Central memory CD8-positive, alpha-beta T cell (primary cell): ENCODE measurements at places on chromosomes 11 and 22.
A peak's percentile ranks its signal among the peaks of the same experiment; 100 is the strongest.

DNA sequence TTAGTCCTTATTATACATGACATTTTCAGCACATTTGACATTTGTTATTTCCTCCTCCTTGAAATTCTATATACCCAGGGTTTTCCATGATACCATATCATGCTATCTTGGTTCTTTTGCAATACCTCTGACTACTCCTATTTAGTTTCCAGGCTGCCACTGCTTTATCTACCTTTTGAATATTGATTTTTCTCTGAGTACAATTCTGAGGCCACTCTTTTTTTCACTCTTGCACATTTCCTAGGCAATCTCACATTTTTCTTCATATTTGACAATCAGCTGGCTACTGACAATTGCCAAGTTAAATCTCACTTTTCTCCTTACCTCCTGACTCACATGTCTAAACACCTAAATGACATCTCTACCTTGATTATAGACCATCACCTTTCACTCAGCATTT is 11.9 kb downstream of the SBF2 start:
- DNase-seq, result no peak

GRCh38 chr11:94741022-94741679 is 27.0 kb upstream of the AMOTL1 start:
- DNase-seq, result no peak

DNA sequence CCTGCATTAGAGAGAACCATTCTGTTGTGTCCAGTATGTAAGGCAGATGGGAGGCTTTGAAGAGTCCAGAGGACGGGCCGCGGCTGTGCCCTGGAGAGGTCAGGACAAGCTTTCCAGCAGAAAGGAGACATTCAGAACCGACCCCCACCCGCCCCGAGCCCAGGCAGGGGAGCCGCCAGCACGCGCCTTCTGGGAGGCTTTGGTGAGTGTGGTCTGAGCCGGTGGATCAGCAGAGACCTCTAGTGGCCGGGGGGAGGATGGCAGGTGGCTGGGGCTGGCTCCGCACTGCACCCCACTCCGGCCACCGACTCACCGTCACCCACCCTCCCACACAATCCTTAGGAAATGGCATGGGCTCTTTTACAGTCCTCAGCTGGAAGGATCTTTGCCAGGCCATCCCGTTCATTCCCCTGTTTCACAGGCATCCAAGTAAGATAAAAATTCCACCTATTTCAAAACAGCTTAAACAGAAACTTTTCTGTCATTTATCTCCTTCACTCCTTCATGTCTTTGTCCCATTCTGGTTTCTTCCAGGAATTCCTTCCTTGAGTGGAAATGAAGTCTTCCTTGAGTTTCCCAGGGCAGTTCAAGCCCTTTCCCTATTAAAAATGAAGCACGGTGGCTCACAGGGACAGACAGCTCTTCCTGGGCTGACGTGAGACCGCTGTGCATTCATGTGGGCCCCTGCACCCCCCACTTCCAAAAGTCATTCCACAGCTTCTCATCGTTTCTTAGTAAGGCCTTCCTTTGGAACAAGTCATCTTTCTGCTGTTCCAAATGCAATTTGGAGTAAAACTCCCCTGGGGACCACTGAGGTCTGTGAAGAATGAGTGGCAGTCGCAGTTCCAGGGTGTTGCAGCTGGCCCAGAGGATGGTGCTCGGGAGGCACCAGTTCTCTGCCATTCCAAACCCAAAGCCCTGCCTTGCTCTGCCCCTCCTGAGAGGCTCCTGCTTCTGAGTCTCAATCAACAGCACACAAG is 91.0 kb downstream of the FEZ1 start:
- peak; percentile 51 for DNase-seq

- DNase-seq, result no peak
These were observed 995.1 kb downstream of the BRD1 start for GRCh38 chr22:48832592-48832991.

DNA sequence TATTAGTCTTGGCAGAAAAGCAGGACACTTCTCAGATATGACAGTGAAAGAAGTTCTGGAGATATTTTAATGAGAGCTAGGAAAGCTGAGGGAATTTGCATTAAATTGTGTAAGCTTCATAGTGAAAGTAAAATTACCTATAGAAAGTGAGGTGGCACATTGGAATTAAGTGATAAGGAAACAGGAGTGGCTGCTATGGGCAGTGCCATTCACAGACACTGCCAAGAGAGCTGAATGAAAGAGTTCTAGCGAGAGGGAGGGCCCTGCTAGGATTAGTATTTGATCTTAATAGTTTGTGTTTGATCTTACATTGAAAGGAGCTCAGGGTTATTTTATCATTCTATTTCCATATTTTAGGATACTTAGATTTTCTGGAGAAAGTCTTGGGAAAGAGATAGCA is 351.9 kb downstream of the DDX10 start:
- no peak for DNase-seq

DNA sequence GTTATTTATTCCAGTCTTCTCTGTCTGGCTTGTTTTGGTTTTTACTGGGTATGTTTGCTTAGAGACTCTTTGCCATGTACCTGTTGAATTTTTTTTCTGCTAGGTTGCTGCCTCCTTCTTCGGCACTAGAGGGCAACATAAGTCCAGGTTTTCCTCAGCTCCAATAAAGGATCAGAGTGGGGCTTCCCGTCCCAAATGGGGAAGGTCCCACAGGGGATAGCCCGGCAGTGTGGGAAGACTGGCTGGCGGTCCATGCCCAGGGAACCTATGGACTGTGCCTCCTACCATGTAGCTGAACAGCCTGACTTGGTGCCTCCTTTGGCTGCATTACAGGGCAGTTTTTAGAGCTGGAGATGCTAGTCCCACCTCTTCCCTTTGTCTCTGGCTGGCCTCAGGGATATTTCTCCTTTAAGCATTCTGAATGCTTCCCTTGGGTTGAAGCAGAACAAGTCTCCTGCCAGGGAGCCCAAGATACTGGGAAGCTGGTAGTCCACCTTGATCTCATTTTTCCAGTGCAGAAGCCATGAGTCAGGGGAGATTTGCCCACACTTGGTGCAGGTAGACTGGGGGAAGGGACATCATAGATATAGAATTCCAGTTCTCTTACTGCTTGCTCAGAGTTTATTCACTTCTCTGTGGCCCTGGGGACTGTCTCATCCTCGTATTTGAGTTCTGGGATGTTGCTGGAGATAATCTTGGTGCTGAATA is 60.2 kb downstream of the BRD1 start:
- no peak for DNase-seq

- DNase-seq, result no peak
These were observed 59.3 kb upstream of the EIF3D start for GRCh38 chr22:36588285-36588684.

DNA sequence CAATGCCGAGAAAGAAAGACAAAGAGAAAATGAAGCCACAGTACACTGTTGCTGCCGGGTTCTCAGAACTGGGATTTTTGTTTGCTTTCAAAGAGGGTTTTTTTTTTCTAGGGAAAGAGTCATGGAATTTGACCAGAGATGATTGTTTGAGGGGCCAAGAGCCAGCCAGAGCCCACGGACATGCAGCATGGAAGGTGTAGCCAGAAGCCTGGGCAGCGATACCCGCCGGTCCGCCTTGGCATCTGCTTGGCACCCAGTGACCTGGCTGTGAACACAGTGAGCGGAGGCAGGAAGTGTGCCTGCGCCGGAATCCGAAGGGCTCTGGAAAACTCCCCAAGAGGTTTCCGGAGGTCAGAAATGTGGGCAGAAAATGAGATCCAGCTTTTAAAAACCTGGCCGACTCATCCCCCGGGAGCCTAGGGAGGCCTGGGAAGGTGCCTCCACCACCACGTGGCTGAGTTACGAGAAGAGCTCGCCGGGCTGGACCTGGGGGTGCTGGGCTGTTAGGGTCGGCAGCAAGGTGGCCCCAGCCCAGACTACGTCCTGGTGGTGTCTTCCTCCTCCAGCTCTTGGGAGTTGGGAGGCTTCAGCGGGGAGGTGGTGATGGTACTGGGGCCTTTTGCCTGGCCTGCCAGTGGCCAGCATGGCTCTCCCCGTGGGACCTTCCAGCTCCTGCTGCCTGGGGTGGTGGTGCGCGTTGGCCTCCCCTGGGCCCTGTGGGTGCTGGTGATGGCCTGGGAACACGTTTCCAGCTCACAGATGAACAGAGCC is 61.6 kb upstream of the PPARA start:
- no peak for DNase-seq

DNA sequence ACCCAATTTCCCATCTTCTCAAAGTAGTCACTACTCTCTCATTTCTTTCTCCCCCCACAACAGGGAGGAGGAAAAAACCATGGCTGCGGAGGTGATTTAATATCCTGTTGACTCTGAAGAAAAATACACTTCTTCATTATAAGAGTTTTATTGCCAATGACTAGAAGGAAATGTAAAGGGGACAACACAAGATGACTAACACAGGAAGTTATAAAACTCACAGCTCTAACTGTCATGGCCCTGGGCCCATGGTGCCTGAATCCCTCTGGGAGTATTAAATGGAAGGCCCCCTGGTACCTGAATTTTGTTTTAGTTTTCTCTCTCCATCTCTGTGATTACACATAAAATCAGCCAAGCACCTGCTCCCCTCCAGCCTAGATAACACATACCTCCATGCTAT is 352.8 kb upstream of the FAT3 start:
- DNase-seq, result no peak

- no peak for DNase-seq
These were observed 17.3 kb downstream of the RPUSD4 start for GRCh38 chr11:126194121-126194543.

DNA sequence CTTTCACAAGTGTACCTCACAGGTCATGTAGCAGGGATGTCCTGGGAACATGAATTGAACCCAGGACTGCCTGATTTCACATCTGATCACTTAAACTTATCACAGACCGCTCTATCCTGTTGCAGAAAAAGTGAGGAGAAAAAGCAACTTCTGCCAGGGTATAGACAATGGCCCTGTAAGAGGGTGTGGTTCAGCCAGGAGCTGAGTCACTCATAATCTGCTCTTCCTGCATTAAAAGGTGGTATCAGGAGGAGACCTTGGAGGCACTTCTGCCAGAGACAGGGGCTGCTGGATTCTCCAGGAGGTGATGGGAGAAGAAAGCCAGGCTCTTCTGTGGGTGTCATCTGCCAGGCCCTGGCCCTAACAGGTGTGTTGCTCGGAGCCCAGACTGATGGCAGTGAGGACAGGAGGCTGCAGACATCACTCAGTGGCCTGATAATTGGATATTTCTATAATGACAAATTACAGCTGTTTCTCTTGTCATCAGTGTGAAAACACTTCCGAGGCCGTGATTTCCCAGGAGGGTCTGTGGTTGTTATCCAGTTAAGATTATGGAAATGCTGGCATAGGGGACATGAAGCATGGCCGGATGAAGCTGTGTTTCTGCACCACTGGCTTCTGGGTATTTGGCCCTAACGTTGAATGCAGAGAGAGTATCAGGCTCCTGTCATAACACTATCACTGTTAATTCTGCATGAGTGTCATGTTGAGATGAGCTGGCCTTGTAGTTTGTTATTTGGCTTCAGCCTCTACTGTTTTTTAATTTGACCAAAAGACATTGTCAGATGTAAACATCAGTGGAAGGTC is 125.1 kb upstream of the ZBED5 start:
- no peak for DNase-seq

DNA sequence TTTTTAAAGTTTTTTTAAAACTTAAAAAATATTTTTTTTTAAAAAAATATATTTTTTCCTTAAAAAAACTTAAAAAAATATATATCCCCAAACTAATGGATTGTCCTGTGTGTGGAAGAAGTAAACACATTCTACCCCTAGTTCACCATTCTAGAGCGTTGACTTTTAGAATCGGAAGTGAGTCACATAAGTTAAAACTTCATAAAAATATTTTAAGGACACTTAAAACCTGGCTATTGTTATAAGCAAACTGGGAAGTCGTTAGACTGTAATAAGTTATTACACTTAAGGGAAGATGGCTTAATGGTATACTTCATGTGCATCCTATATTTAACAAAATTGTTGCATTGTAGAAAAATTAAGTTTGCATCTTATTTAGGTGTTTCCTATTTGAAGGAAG is 21.1 kb downstream of the FAM118B start:
- no peak for DNase-seq

GRCh38 chr22:47322854-47323253 is 560.4 kb downstream of the TBC1D22A start:
- DNase-seq, result no peak

DNA sequence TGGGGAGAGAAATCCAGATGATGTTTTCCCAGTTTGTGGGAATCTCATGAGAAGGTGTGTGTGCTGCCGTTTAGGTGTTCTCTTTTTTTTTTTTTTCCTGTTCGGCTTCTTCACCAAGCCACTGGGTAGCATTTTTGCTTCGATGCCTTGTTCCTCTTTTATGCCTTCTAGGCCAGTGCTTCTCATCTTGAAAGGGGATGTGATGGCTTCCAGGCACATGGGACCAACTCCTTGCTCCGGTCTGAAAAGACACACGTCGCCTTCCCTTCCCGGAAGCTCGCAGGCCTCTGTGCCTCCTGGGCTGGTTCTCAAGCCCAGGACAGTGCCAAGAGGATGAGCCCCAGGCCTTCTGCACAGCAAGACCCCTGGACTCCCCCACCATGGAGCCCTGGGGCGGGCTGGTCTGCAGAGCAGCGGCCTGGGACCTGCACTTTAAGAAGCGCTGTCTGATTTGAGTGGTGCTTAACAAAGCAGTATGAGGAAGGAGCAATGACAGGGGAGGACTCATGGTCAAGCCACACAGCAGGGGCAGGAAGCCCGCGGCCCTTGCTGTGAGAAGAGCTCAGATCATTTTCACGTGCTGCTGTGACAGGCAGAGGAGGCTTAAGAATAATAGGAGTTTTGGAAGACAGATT is 158.8 kb downstream of the MPPED1 start:
- DNase-seq, result no peak

- no peak for DNase-seq
These were observed 382.6 kb downstream of the INSC start for GRCh38 chr11:15497366-15497765.

- DNase-seq, result no peak
These were observed 176.6 kb downstream of the GRIK4 start for GRCh38 chr11:120688163-120688562.

- peak; percentile 48 for DNase-seq
These were observed 34.6 kb downstream of the CYTH4 start for GRCh38 chr22:37316875-37317371.

DNA sequence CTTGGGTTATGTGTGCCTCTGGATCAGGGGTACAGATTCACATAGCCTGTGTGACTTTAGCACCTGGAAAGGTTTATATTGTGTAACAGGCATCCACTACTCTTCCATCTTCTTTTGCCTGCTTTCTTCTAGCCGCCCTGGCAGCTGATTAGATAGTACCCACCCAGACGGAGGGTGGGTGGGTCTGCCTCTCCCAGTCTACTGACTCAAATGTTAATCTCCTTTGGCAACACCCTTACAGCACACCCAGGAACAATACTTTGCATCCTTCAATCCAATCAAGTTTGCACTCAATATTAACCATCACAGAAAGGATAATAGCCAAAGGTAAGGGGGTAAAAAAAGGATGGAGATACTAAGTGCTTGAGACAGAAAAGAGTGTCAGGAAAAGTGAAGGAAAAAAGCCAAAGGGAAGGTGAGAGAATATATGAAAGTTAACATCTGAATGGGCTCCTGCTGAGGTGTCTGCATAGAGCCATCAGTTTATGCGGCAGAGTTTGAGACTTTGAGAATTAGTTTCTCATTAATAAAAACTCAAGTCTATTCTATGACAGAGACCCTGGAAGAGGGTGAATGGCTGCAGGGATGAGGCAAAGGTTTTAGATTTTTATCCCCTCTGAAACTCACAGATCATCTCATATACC is 2.6 kb upstream of the OR51B6 start:
- no peak for DNase-seq

- DNase-seq, result no peak
These were observed 244.6 kb downstream of the AASDHPPT start for GRCh38 chr11:106322106-106322505.

GRCh38 chr22:30301995-30302809 is 12.9 kb upstream of the CASTOR1 start:
- DNase-seq, result no peak
